ENCODE measurements at places on chromosomes 2 and 18.

GRCh38 chr2:230178546-230179485 is 41.0 kb downstream of the SP110 start:
- DNase-seq: no peak

DNA sequence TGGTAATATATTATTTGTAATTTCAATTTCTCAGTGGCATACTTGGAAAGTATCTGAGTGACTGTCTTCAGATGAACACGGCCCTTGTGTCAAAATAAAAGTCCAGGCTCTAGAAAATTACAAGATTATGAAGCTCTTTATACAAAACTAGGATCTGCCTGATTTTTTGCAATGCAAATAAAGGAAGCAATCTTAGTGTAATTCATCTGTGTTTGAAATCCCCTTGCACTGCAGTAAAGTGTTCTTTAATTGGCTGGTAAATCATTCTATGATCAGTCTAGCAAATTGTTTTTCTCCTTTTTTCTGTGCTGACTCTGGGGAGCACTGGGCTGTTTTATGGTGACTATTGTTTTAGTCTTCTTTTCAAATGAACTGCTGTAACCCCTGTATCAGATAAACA is 1039.0 kb downstream of the SOCS6 start:
- DNase-seq: no peak

GRCh38 chr18:25192065-25192464 is 159.9 kb downstream of the ZNF521 start:
- DNase-seq: no peak

DNA sequence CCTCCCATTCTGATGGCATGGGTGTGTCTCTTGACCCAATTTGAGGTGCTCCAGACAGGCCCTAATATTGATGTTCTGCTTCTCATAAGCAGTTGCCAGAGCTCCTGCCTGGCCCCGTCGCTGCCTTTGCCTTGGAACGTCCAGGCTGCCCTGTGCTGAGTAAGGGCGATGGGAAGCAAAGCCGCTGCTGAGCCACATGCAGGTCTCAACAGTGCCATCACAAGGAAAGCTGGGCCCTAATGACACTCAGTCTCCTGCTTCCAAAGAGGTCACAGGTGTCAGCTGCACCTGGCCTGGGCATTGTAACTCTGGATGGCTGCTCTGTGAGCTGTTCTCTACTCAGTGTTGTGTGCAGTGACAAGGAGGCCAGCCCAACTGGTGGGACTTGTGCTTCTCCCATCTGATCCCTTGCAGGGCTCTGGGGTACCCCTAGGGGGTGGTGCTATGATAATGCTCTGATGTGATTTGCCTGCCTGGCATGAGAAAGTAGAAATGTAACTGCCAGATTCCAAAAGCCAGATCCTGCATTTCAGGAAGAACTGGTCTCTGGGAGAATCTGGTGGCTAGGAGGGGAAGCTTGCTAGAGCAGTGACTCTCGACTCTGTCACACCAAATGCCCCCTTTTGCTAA is 8.7 kb downstream of the TTC39C start:
- no peak for DNase-seq

DNA sequence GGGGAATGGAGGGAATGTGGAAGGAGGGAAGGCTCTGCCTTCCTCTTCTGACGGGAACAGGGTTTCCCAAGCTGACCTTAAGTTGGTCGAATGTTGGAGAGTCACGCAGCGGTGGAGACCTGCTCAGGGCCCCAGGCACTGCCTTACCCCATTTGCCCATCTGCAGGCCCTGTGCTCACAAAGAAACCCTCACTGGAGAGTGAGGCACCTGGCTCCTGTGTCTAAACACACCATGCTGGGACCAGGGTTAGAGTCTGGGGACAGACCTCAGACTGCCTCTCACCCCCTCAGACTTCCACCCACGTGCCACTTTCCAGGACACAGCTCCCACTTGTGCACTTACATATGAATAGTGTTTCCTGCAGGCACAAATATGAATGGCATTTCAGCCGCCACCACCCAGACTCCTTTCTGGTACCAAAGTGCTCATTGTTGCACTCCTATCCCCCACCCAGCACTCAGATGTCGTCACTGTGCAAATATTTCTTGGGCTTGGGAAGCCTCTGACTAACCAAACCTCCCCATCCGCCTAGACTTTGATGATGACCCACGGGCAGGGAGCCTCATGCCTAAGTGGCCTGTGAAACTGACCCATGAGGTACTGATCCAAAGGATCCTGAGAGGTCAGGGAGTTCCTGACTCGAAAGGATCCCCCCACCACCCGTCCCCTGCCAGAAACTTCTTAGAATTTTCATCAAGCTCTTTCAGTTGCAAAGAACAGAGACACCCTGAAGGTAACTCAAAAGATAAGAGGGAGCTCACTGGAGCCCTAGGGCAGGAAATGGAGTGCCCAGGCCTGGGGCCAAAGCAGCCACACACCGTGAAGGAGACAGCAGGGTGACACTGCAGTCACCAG is 78.3 kb downstream of the STPG4 start:
- no peak for DNase-seq

- DNase-seq: no peak
Measured at GRCh38 chr2:123061534-123061933, 963.6 kb upstream of the CNTNAP5 start.

- no peak for DNase-seq
Measured at GRCh38 chr18:52815651-52816050, 475.7 kb downstream of the DCC start.

- DNase-seq: no peak
Measured at GRCh38 chr2:157150747-157151146, 106.8 kb upstream of the GALNT5 start.

- no peak for DNase-seq
Measured at GRCh38 chr2:240819126-240819857, 727 bp downstream of the KIF1A start.

- no peak for DNase-seq
Measured at GRCh38 chr2:200302940-200303727, 3.4 kb upstream of the SPATS2L start.

DNA sequence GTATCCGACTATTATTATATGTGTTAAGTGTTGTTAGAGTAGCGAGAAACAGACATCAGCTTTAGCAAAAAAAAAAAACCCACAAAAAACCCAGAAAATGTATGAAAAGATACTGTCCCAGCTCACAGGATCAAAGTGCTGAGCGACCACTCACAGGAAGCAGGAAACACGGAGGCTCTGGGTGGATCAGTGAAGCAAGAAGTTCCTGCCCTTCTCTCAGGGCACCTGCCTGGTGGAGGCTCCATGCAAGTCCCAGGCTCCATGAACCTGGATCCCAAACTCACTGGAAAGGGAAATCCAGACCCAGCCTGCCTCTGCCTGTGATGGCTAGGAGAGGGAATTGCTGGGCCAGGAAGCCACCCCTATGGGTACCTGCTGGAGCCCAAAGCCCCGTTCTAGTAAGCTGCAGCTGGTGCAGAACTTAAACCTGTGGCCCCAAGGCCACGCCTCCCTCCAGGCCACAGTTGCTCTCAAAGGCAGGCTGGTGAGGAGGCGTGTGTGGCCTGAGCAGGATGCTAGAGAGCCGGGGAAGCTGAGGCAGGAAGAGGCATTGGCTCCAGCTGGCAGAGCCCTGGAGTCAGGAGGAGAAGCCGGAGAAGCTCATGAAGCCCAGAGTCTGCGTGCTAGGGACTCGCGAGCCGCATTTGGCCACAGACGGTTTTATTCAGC is 63.5 kb upstream of the TAF1B start:
- peak; percentile 18 for DNase-seq

- no peak for DNase-seq
Measured at GRCh38 chr18:5475267-5475666, 68.5 kb downstream of the EPB41L3 start.

- DNase-seq: no peak
Measured at GRCh38 chr18:35841283-35841682, 131.2 kb upstream of the RMP24 start.

DNA sequence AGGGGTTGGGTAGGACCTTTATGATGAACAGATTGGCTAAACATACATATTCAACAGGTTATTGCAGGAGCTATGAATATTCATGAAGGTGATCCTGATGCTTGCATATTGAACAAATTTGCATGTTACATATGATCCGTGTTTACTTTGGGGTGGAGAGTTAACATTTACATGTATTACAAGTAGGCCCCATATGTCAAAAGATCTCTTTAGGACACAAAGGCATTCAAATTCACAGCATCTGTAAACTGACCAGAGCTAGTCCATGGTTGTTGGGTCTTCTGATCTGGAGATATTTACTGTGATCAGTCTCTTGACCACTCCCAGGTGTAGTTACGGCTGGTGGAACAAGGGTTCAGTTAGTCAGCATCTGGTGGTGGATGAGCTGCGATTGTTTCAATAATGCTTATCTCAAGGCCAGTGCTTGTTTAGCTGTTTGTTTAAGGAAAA is 80.4 kb downstream of the PMAIP1 start:
- no peak for DNase-seq
